ENCODE measurements at places on chromosomes 12 and 14. TPM values are rescaled to one million over a fixed set of nuclear protein-coding genes. Genes with fewer than 3 reads are reported as not detected.

The MDM2 gene
- 151 TPM for total RNA-seq

- DNase-seq = no peak
These were observed 89.0 kb downstream of the BORCS5 start for GRCh38 chr12:12445882-12446181.

- no peak for DNase-seq
These were observed 12.6 kb downstream of the GPR65 start for GRCh38 chr14:88017535-88017934.

DNA sequence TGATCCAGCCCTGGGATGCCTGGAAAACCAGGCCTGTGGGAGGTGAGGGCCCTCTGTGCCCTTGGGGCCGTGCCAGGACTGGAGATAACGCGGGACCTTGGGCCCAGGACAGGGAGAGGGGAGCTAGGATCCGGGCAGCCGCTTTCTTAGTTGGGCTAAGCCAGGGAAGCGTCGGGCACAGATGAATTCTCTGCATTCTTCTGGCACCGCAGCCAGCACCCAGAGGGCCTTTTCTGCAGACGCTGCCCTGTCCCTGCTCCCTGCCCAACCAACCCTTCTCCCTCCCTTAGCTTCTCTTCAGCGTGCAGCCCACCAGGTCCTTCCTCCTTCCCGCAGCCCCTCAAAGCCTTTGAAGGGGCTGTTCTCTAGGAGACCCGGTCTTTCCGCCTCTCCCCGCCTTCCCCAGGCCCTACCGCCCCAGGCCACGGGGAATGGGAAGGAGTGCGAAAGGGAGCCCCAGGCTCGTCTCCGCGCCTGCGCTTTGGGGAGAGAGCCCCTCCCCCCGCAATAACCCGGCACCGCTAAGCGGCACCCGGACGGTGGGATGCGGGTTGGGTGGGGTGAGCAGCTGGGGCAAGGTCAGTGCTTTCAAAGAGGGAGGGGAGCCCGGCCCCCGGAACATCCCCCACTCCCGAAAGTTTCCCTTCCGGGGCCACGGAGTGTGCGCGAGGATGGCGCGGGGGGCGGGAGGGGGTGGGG is 663 bp downstream of the NCKAP5L start:
- peak; percentile 83 for DNase-seq

- DNase-seq = no peak
These were observed 14.5 kb downstream of the ZNF839 start for GRCh38 chr14:102333795-102334705.
